ENCODE measurements at places on chromosomes 7 and 10.

GRCh38 chr10:99524736-99525380 is 7.9 kb upstream of the NKX2-3 start:
- DNase-seq: no peak

GRCh38 chr10:1177936-1178335 is 121.8 kb downstream of the WDR37 start:
- no peak for DNase-seq

DNA sequence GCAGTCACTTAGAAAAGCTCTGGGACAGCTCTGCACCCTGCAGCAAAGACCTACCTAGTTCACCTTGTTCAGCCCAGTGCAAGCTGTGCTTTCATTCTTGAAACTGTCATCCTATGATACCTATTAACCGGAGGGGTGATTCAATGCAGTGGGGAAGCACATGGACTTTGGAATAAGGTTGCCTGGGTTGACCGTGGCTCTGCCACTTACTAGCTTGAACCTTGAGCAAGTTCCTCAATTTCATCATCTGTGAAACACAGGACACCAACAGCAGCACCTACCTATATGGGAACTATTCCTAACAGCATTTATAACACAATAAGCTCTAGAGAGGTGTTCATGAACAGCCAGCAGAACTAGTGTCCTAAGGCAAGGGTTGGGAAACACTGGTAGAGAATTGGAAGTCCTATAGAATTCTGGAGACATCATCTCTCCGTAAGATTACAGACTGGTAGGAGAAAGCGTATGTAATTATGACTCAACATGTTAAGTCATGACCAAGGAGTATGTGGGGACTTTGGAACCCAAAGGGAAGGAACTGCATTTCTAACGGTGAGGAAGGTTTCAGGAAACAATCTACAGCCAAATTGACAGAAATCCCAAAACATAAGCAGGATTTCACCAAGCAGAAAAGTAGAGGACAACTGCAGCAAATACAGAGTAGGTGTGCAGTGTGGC is 270.0 kb downstream of the USP6NL start:
- peak; percentile 28 for DNase-seq

DNA sequence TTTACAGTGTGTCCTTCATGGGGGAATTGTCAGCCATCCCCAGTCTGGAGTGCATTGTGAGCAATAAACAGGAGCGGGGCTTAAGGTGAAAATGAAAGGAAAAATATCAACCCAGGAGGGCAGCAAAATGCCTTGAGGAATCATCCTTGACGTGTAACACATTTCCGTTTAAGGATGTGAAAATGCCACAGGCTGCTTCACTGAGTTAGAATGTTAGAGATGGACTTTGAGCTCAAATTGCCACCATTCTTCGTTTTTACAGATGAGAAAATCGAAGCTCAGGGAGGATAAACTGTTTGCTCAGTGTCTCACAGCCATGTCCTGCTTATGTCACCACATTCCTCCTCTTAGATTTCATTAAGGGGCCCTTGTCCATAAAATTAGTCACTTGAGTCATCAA is 23.1 kb downstream of the SORCS3 start:
- no peak for DNase-seq

DNA sequence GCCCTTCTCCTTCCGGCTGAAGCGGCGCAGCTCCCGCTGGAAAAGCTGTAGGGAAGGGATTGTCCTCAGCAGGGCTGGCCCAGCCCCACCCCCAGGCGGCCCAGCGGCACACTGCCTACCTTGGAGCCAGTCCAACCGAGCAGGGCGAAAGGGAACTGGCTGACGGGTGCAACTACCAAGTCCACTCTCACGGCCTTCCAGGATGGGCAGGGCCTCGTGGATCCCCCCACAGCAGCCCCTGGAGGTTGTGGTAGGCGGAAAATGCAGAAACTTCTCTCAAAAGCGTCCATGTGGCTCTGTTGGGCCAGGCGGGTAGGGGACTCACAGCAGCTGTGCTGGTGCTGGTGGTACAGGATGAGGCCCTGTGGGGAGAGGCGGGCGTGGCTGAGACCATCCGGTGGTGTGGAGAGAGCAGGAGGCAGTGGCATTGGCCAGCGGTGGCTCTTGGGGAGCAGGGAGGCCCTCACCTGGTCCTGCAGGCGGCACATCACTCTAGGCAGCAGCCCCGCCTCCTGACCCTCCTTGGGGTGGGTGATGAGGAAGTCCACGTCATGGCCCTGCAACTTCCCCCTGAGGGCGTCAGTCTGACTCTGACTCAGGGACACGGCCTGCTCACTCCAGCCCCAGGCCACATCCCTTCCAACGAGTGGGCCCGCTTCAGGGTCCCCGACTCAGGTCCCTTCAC is 8.4 kb upstream of the PGAM2 start:
- peak; percentile 92 for DNase-seq

DNA sequence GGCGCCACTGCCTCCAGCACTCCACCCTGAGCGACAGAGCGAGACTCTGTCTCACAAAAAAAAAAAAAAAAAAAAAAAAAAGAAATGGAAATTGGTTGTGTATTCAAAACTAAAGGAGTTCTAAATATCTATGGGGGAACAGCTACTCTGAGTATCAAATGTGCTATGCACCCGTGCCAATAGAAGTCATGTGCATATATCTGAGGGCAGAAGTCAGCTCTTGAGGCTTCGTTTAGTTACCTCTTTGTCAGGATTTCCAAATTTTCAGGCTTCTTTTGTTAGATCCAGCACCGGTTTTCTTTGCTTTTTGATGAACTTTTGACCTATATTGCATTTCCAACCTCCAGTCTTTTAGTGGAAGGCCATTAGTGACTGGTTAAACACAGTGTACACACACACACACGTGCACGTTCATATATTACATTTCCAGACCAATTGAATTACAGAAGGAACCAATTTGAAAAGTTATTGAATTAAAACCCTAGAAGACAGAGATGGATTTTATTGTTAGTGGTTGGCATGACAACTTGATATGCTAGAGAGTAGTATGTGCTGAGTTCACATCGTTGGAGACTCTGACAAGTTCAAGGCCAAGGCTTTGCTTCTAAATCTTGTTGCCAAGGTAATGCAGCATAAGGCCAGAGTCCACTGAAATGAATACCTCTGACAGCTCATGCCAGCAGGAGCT is 33.1 kb upstream of the ADD3 start:
- no peak for DNase-seq

GRCh38 chr10:69768386-69768785 is 33.3 kb upstream of the COL13A1 start:
- no peak for DNase-seq

DNA sequence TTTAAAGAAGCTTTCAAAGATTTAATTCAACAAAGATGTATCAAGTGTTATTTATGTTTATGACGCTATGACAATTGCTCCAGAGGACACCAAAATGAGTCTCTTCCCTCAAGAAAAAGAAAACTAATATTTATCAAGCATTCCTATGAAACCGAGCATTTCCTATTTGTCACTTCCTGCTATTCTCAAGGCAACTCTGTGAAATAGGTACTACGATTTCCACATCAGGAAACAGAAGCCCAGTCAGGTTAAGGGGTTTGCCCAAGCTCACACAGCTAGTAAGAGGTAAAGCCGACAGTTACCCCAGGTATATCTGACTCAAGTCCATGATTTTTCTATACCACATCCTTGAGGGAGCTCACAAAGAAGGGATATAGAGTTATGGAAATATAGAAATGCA is 85.9 kb downstream of the TRIL start:
- DNase-seq: no peak

DNA sequence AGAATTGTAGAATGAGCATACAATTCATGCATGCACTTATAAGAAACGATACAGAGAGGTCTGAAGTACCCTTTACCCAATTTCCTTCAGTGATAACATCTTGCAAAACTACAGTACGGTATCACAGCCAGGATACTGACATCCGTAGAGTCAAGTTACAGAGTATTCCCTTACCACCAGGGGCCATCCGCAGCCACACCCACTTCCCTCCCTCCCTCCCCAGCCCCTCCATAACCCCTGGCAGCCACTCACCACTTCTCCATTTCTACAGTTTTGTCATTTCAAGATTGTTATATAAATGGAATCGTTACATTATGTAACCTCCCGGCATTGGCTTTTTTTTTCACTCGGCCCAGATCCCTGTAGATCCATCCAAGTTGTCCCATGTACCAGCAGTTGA is 113.6 kb upstream of the RET start:
- DNase-seq: peak; percentile 47

DNA sequence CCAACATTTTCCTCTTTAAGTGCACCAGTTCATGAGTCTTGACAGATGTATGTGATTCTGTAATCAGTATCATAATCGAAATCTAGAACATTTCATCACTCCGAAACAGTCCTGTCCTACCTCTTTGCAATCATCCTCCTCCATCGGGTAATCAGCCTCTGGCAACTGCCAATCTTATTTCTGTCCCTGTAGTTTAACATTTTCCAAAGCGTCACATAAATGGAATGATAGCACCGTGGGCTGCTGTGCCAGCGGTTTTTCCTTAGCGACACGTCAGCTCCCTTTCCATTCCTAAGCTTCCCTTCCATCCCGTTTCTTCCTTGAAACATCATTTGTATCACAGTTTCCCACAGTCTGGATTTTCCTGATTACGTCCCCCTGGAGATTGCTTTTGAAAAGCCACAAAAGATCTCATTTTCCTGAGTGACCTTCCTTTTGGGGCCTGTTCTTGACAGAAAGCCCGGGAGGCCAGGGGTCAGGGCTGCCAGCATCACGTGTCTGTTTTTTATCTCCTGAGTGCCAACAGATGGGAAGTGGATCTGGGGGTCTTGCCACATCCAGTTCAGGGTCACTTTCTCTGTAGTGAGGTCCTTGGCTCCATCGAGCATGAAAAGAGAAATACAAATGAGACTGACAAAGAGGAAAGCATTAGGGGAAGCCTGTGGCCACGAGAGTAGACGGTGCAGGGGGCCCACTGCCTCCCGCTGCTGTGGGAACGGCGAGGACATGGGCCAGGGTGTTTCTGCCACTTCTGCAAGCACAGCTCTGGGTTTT is 31.6 kb downstream of the TMEM120A start:
- DNase-seq: no peak

DNA sequence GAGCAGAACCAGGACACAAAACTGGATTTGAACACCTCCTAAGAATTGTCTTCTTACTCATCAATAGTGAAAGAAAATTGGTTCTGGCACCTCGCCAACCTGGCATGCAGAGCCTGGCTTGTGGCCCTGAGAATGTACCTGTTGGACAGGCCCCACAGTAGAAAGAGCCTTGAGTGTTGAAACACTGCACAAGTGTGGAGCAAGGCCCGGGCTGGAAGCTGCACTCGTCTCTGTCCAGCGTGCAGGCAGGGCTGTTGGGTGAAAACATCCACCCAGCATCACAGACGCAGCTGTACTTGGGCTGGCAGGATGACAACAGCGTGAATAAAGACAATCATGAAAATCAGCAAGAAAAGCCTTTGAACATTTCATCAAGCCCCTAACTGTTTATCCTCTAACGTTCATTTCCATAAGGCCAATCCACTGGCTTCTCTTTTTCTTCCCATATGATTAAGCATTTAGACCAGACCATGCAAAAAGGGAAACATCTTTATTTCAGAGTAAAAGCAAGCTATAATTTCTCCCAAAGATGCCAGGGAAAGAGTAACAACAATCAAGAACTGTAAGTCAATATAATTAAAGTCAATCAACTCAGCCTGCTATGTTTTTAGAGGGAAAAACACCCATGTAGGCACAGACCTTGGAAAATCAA is 15.6 kb downstream of the CUBN start:
- DNase-seq: no peak

DNA sequence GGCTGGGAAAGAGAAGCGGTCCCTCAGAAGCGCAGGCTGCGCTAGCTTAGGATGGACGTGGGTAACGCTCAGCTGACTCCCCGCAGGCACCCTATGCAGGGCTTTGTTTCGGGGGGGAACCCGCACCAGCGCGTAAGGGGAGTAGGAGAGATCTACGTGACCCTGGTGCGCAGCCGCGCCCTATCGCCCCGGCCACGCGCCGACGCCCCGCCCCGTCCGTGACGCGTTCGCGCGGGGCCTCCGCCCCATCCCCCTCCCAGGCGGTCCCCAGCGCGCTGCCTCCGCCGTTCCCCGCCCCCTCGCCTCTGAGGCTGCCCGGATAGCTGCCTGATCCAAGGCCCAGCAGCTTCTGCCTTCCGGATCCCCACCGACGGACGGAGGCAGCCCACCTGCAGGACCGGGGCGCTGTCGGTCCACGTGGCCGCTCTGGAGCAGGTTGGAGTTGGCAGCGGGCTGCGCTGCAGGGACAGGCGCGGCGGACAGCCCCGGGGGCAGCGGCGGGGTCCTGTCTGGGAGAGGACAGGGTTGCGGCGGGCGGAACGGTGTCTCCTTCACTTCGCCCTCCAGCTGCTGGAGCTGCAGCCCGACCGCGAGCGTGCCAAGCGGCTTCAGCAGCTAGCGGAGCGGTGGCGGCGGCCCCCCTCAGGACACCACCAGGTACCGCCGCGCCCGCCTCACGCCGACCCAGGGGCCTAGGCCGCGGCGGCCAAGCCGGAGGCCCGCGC is at the start of gene VDAC2:
Gene VDAC2 (plus strand): TSS at position 515 of the 725 bp plus-strand sequence. CDS start 363 bp downstream, outside the sequence.
- peak; percentile 96 for DNase-seq

DNA sequence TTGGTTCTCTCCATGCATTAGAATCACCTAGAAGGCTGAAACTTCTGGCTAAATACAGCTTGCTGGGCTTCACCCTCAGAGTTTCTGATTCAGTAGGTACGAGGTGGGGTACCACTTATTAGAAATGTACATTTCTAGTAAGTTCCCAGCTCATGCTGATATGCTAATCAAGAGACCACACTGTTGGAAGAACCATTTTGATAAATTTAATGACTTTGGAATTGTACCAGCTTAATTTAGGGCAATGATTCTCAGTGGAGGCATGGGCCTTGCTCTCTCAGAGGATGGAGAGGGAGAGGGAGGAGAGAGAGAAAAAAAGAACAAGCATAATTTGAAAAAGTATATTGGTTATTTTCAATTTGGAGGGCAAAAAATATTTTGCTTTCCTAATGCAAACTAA is 20.3 kb downstream of the CPN1 start:
- DNase-seq: no peak

DNA sequence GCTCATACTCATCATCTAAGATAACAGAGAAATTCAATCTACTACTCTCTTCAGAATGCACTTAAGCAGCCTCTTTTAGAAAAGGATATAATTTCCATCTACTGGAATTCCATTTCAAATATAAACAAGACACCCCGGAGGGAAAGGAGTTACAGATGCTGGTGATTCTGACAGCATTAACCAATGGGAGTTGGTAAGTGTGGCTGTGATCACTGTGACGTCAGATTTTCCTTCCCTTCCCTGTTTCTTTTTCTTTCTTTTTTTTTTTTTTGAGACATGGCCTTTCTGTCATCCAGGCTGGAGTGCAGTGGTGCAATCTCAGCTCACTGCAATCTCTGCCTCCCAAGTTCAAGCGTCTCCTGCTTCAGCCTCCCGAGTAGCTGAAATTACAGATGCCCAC is 106.6 kb downstream of the ACTR3B start:
- no peak for DNase-seq

GRCh38 chr10:12401466-12401865 is 52.1 kb downstream of the CAMK1D start:
- no peak for DNase-seq

DNA sequence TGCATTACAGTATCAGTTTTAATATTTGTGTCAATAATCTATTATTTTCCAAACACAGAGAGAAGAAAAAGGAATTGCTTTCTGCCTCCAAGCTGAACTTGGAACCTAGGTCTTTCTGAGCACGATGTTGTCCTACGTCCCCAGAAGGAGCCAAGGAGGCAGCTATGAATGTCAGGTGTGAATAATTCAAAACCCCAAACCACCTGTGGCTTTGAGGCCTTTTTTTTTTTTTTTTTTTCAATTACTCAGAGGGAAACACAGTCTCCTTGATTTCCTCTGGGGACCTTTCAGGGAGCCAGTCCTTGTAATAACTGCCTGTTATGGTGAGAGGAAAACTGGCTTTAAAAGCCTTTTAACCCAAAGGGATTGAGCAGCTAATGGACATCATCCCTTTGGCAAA is 8.3 kb downstream of the GPR85 start:
- no peak for DNase-seq

Data from suppressor macrophage treated with lipopolysaccharide for 4 hours (primary cell).